ENCODE measurements at places on chromosomes 2 and 18.
A peak's percentile ranks its signal among the peaks of the same experiment; 100 is the strongest.

GRCh38 chr2:65686928-65687521, 254.6 kb upstream of the SPRED2 start:
- no peak for DNase-seq
- no peak overlapping the region for H3K4me3 ChIP-seq
- H3K4me1 ChIP-seq, result no peaks in the 10 kb centered on the region
- H3K36me3 ChIP-seq, result no peaks in the 10 kb centered on the region
- H3K27ac ChIP-seq, result no peak overlapping the region

DNA sequence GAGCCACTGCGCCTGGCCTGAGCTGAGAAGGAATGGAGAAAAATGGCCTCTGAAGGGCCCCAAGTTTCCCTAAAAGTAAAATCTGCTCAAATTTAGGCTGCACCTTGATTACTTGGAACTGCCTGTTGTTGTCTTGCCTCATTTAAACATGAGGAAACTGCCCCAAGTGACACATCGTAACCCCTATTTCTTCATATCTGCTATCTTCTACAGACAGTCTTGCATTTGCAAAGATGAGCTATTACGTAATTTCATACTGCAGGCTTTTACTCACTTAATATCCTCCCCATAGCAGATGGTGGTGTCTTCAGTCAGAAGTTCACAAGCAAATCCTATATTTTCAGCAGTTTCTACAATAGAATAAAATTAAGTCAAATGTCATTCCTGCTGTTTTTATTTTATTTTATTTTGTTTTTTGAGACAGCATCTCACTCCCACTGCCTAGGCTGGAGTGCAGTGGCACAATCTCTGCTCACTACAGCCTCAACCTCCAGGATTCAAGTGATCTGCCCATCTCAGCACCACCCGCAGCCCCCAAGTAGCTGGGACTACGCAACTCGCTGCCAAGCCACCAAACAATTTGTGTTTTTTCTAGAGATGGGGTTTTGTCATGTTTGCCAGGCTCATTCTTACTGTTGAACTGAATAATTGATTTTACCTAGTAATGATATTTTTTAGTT, 45.3 kb upstream of the NARS1 start:
- no peak overlapping the region for H3K4me3 ChIP-seq
- DNase-seq, result no peak
- no peaks in the 10 kb centered on the region for H3K27me3 ChIP-seq

- H3K4me3 ChIP-seq, result peak overlapping the region; percentile 23
- peaks cover 2% of the 10 kb centered on the region for H3K4me1 ChIP-seq
- H3K36me3 ChIP-seq, result no peaks in the 10 kb centered on the region
- H3K27ac ChIP-seq, result peak overlapping the region; percentile 78
These were observed 110.5 kb downstream of the TCF4 start for GRCh38 chr18:55477499-55477859.

- H3K4me3 ChIP-seq, result no peak overlapping the region
- DNase-seq, result peak; percentile 44
- no peaks in the 10 kb centered on the region for H3K27me3 ChIP-seq
- no peak overlapping the region for H3K27ac ChIP-seq
These were observed 87.9 kb downstream of the UGGT1 start for GRCh38 chr2:128178650-128179460.

DNA sequence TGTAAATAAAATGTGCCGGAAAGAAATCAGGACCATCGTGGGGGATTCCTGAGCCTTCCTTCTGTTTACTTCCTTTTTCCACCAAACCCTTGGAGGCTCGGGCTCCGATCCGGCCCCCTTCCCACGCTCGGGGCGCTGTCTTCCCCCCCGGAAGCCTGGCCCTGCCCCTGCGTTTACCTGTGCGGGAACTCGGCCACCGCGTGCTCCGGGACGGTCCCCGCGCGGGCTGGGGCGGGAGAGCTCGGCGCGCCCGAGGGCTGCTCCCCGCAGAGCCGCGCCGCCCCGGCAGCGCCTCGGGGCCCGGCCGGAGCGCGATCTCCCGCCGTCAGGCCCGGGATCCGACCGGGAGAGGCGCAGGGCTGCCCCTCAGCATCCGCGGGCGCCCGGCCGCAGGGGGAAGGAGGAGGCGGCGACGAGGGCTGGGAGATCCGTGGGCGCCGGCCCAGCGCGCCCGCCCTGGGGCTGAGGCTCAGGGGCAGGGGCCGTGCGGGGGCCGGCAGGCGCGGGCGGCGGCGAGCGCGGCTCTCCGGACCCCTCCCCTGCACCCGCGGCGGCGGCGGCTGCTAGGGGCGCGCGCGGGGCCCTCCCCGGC, 435 bp downstream of the ADCY3 start:
- H3K4me1 ChIP-seq, result peaks cover 10% of the 10 kb centered on the region
- no peak overlapping the region for H3K27ac ChIP-seq
- no peaks in the 10 kb centered on the region for H3K27me3 ChIP-seq
- DNase-seq, result no peak

DNA sequence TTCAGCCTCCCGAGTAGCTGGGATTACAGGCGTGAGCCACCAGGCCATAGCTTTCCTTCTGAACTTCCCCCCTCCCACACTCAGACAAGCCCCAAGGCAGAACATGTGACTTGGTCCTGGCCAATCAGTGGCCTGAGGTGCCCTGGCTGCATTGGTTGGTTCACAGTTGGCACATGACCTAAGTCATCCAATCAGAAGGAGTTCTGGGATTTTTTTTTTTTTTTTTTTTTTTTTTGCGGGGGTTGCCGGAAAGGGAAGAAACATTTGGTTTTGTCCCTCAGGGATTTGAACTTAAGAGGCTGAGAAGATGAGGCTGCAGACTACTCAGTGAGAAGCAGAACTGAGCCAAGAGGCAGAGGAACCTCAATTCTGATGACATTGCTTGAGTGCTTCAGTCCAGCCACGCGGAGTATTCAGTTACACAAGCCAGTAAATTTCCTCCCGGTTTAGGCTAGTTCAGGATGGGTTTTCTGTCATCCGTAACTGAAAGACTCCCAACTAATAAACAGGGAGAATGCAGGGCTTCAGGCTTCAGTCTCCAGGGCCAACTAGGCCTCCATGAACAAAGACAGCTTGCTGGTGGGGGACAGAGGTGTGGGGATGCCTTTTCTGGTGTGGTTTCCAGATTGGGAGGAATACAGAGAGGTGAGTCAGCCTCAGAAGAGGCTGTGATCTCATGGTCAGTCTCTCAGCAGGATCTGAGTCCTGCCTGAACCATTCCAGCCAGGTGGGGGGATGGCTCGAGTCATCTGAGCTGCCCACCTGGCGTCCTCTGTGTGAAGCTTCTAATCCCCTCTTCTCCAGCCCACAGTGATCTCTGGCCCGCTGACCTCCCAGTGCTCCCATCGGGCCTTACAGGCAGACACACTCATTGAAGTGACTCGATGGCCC, 9.2 kb downstream of the PTMA start:
- H3K4me1 ChIP-seq, result peaks cover 15% of the 10 kb centered on the region
- no peak overlapping the region for H3K4me3 ChIP-seq
- no peak for DNase-seq
- no peaks in the 10 kb centered on the region for H3K27me3 ChIP-seq
- peaks cover under 1% of the 10 kb centered on the region for H3K36me3 ChIP-seq
- H3K27ac ChIP-seq, result no peak overlapping the region

DNA sequence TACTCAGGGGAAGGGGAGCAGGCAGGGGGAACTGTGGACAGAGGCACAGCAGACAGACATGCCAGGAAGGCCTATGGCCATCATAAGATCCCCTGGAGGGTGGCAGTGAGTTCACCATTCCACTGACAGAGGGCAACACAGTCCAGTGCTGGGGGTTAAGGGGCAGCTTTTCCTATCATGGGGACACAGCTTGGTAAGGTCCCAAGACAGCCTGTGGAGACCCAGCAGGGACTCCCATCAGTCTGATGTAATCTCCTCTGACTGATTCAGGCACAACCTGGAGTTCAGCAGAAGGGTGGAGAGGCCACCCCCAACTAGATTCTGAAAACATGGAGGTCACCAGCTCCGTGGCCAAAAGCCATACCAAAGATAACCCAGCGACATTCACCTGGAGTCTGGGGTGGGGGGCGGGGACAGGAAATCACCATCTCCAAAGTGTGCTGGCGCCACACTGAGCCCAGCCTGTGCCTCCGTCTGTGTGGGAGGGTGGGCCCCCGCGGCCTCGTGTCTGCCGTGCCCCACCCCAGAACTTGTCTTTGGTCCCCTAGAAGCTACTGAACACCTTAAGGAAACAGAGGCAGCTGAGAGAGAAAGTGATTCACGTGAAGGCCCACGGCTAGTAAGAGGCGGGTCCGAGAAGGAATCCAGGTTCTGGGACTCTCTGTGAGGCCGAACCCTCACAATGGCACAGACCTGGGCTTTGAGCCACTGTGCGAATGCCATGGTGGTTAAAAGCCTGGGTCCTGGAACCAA, 28.6 kb downstream of the DNMT3A start:
- peaks cover 8% of the 10 kb centered on the region for H3K4me1 ChIP-seq
- DNase-seq, result no peak
- H3K4me3 ChIP-seq, result no peak overlapping the region
- no peak overlapping the region for H3K27ac ChIP-seq
- no peaks in the 10 kb centered on the region for H3K27me3 ChIP-seq

DNA sequence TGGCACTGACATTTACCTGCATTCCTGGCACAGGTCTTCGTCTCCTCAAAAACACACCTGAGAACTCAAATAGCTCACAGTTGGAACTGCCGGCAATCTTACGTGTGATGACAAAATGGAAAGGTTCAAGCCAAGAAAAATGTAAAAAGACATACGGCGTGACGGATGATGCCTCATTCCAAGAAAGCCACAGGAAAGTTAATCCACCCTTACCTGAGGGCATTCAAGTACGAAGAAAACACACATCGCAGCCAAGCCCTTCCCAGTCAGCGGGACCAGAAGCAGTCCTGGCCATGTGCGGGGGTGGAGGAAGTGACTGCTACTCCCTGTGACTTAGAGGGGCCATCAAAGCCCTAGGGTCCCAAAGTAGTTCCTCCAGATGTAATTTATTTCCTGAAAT, 986.3 kb upstream of the CELF4 start:
- no peak for DNase-seq
- H3K36me3 ChIP-seq, result no peaks in the 10 kb centered on the region
- no peaks in the 10 kb centered on the region for H3K27me3 ChIP-seq
- H3K27ac ChIP-seq, result no peak overlapping the region
- no peak overlapping the region for H3K4me3 ChIP-seq

GRCh38 chr2:62196278-62196901, 475 bp downstream of the B3GNT2 start:
- peak overlapping the region; percentile 91 for H3K4me3 ChIP-seq
- DNase-seq, result no peak
- H3K4me1 ChIP-seq, result peaks cover 31% of the 10 kb centered on the region
- peak overlapping the region; percentile 97 for H3K27ac ChIP-seq

- no peaks in the 10 kb centered on the region for H3K36me3 ChIP-seq
- no peak overlapping the region for H3K27ac ChIP-seq
- H3K4me3 ChIP-seq, result no peak overlapping the region
- peaks cover 15% of the 10 kb centered on the region for H3K4me1 ChIP-seq
These were observed 192.6 kb downstream of the MGAT5 start for GRCh38 chr2:134446383-134447017.

DNA sequence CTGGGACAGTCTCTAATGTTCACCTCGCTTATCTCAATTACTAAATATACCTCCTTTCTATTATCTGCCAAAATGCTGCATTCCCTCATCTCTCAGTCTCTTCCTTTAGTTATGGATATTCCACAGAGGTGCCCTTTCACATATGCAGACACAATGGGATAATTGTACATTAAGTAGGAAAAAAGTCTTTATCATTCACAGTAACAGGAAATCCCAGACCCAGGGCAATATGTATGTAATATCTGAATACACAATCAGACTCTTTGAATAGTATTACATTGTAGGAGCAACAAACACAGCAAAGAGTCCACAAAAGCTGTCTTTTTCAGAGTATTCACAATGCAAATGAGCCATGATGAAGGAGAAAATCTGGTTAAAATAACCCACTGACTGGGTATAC, 1399.0 kb upstream of the ZEB2 start:
- no peak overlapping the region for H3K4me3 ChIP-seq
- H3K27ac ChIP-seq, result no peak overlapping the region
- H3K27me3 ChIP-seq, result no peaks in the 10 kb centered on the region
- no peaks in the 10 kb centered on the region for H3K36me3 ChIP-seq
- no peaks in the 10 kb centered on the region for H3K4me1 ChIP-seq

- no peaks in the 10 kb centered on the region for H3K36me3 ChIP-seq
- H3K4me3 ChIP-seq, result no peak overlapping the region
- H3K27ac ChIP-seq, result no peak overlapping the region
These were observed 73.6 kb downstream of the DDX1 start for GRCh38 chr2:15665067-15665942.
